ENCODE measurements at places on chromosomes 12 and 14. TPM values are rescaled to one million over a fixed set of nuclear protein-coding genes. Genes with fewer than 3 reads are reported as not detected.

The CRADD gene
- polyA plus RNA-seq = 14.6 TPM

The KLHL33 gene
- not detected for polyA plus RNA-seq

The TAS2R8 gene
- polyA plus RNA-seq = not detected

GRCh38 chr12:105504286-105504685 is 173.8 kb downstream of the C12orf75 start:
- no peak for DNase-seq

GRCh38 chr14:97699026-97699425 is 901.8 kb downstream of the VRK1 start:
- no peak for DNase-seq

The KRT83 gene
- 1.1 TPM for polyA plus RNA-seq

DNA sequence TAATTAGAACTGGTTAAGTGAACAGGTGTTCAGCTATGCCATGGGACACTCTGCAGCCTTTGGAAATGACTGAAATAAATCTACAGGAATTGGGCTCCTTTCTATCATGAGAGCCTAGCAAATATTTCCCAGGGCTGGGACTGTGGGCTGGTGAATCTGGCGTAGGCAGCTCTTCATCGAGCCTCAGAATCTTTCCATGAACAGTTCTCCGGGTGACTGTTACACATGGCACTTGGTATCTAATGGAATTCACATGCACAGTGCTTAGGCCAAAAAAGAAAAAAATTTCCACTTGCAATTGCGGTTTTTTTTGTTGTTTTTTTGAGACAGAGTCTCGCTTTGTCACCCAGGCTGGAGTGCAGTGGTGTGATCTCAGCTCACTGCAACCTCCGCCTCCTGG is 32.1 kb downstream of the PRKAB1 start:
- DNase-seq = no peak

- DNase-seq = peak; percentile 35
These were observed 6.5 kb upstream of the LGALS3 start for GRCh38 chr14:55122440-55122986.

The SAMD15 gene
- polyA plus RNA-seq = 1.3 TPM

GRCh38 chr12:71872972-71873371 is 33.4 kb downstream of the TBC1D15 start:
- DNase-seq = peak; percentile 31

DNA sequence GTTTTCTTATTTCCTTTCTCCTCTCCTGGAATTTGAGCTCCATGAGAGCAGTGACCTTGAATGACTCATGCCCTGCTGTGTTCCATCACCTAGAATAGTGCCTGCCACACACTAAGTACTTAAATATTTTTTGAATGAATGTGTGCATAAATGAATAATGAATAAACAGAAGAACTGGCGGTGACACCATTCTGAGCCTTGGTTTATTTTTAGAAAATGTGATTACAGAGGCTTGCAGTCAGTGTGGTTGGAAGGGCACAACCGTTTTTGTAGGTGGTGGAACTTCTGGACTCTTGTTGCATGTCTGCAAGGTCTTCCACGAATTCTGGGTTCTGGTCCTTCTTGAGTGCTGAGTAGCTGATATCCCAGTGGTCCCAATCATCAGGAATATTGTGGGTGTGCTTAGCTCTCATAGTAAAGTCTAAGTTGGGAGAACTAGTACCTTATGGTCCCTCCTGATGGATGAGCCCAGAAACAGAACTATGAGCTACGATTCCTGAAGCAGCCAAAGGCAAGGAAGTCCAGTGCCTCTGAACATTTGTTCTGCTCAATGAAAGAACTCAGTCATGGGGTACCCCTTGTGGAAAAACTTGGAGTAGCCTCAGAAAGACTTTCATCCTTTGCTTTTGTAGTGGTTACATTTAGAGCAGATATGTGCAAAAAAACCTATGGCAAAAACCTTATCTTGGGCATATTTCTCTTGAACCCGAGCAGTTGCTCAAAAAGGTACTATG is 28.8 kb upstream of the BHLHE41 start:
- DNase-seq = no peak

DNA sequence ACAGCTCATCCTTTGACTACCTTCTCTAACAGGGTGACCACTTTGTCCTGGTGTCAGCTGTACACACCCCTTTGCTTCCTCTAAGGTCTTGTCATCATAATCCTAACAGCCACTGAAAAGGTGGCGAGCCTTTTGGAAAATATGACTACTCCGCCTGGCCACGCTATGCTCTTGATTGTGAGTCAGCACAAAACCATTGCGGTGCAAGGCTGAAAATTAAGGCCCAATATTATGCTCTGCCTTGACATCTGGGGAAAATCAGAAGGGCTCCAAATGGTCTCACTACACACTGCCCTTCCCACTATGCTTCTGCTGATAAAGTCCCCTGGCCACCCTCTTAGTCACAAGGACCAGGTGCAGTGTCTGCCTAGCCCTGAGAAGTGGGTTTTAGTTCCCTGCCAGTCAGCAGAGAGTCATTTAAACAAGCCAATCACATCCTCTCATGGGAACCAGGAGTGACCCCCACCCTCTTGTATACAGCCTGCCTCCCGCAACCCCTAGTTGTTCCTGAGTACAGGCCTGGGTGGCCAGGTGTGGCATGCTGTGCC is 34.3 kb downstream of the FGD6 start:
- DNase-seq = no peak

- no peak for DNase-seq
These were observed 15.9 kb downstream of the P2RX2 start for GRCh38 chr12:132634411-132634990.

GRCh38 chr12:123427036-123427769 is 9.3 kb downstream of the RILPL2 start:
- no peak for DNase-seq

GRCh38 chr14:28678887-28679286 is 87.7 kb upstream of the FOXG1 start:
- DNase-seq = no peak

GRCh38 chr12:27859648-27860047 is 79.6 kb upstream of the MANSC4 start:
- no peak for DNase-seq

- peak; percentile 98 for DNase-seq
These were observed at the start of gene DLGAP5 for GRCh38 chr14:55191203-55192053. DLGAP5 (minus strand) TSS chr14:55191585; CDS start chr14:55189179, 2,406 bp downstream.

- DNase-seq = no peak
These were observed 5.7 kb downstream of the SHMT2 start for GRCh38 chr12:57235017-57235727.

DNA sequence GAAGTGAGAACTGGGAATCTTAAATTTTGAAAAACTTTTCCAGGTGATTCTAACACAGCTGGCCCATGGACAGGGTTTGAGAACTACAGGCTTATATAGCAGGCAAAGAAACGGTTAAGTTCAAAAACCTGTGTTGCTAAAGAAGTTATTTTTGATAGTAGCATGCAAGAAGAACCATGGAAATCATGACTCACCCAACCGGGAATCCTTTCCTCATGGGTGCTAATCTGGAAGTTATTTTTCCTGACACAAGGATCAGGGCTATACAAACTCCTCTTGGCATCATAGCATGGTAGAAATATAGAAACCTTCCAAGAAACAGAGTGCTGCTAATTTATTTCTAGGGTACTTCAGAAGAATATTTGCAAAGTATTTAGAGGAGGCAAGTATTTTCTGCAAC is 588.7 kb downstream of the CCER1 start:
- no peak for DNase-seq

GRCh38 chr14:71136386-71137060 is 229.3 kb downstream of the PCNX1 start:
- no peak for DNase-seq

GRCh38 chr12:93766796-93767523 is 89.8 kb downstream of the CRADD start:
- peak; percentile 76 for DNase-seq

DNA sequence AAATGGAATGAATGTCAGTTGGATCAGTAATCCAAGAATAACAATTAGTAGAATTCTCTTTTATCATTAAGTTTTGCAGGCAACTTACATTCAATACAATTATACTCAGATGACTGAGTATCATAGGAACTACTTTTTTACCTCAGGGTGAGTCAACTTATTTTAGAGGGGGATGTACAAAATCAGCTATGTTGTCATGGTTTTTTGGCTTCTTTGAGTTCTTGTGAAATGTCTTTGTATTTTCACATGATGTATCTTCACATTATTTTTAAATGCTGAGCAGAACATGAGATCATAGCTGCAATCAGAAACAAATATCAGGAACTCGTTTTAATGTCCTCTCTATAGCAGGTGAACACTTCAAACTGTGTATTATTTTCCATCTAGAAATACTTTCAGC is 65.3 kb upstream of the PTPRR start:
- DNase-seq = no peak

GRCh38 chr12:115257791-115258190 is 573.8 kb upstream of the TBX3 start:
- no peak for DNase-seq

DNA sequence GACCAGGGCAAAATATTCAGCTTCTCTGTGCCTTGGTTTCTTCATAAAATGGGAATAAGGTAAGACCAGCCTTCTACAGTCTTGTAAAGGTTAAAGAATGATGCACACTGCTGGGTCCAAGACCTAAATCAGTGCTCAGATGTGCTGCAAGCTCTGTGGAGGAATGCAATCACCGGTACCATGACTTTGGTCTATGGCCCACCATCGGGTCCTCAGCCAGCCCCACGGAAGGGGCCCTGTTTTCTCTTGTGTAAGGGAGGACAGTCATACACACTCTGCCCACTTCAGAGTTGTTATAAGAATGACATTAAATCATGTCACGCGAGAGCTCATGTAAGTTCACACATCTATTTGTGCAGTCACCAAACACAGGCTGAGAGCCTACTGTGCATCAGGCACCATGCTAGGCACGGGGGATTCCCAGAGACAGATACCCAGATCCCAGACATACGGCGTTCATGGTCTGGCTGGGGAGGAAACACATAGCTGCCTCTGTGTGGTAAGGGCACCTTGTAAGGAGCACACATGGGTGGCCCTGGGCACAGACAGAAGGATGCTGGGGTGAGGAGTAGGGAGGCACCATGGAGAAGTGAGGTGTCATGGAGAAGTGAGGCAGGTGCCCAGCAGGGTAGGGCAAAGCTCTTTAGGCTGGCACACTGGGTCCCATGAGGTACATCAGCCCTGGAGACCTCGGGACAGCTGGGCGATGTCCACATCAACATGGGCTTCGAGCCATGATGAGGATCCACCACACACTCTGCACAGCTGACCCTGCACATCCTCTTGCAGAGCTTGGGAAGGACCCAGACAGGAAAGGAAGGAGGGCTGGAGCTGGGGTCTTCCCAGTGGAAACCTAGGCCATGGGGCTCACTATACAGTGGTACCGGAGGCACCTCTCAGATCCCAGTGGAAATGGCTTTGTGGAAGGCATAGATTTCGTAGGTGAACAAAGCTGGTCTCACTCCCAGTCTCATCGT is 190.4 kb upstream of the DIO3 start:
- no peak for DNase-seq

The PMEL gene
- 1.5 TPM for polyA plus RNA-seq

DNA sequence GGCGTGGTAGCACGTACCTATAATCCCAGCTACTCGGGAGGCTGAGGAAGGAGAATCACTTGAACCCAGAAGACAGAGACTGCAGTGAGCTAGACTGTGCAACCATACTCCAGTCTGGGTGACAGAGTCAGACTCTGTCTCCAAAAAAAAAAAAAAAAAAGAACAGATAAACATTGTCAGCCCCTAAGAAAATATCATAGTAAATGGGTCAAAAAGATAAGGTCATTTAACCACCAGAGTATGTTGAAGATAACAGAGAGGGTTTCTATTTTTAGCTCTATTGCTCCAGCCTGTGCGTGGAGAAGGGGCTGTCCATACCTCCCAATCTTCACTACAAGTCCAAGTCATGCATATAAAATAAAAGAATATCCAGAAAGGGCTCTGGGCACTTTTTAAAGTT is 15.4 kb downstream of the LGMN start:
- no peak for DNase-seq

- DNase-seq = no peak
These were observed 7.2 kb upstream of the SELPLG start for GRCh38 chr12:108640802-108641445.

- DNase-seq = no peak
These were observed 47.9 kb upstream of the PTGDR start for GRCh38 chr14:52219488-52220084.

DNA sequence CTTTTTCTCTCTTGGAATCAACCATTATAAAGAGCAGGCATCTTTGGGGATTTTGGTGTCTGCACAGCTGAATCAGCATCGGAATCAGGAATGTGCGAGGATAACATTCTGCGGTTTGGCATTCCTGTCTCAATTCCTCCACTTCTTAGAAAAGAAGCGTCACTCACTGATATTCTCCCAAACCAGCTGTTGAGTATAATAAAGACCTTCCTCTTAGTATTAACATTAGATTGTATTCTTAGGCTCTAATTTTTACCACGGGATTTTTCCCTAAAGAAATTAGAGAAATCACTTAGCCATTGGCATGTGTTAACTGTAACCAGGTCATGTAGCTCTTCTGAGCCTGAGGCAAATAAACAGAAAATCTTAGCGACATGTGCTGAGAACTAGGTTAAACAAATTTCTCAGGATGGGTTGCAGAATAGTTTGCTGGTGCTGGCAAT is 128.7 kb downstream of the TMX1 start:
- no peak for DNase-seq

The KCNC2 gene
- polyA plus RNA-seq = 3.5 TPM

- DNase-seq = peak; percentile 11
These were observed 46.9 kb upstream of the MDM1 start for GRCh38 chr12:68378872-68379606.

- DNase-seq = peak; percentile 73
These were observed 4.2 kb downstream of the DAZAP2 start for GRCh38 chr12:51242876-51243275.

The DAO gene
- polyA plus RNA-seq = 0.78 TPM

DNA sequence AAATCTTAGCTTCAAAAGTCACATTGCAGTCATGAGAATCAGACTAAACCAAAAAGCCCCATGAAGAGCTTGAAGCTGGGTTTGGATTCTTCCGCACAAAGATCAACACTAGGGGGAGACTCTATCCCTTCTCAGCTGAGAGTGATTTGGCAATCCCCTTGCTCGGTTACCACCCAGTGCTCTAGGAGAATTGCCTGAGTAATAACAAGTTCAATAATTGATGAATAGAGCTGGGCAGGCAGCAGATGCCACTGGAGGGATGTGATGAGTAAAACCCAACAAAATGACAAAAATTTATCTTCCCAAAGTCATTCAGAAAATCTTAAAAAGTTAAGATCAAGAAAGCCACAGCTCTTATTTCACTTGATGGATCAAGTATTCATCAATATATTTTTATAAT is 185.6 kb upstream of the ARID2 start:
- peak; percentile 66 for DNase-seq

- no peak for DNase-seq
These were observed 126.3 kb upstream of the FBXO33 start for GRCh38 chr14:39558525-39558924.

Measured in brain (organoid and tissue), 16 donors.